ENCODE measurements at places on chromosomes 4 and X.

DNA sequence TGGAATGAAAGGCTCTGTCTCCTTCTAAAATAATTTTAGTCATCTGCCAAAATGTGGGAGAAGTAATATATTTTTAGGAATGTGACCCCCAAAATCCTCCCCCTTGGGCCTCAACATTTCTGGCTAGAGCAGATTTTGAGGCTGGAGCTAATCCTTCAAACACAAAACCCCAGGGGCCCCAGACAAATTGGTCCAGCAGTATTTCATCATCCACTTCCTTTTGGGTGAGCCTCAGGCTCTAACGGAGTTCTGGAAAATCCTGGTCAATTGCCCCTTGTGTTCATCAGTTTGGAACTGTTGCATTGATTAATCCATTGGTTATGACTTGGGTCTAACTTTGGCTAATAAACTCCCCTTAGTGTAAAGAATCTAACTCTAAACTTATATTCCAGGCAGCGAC is 67.4 kb upstream of the PCDH19 start:
- DNase-seq, result no peak

DNA sequence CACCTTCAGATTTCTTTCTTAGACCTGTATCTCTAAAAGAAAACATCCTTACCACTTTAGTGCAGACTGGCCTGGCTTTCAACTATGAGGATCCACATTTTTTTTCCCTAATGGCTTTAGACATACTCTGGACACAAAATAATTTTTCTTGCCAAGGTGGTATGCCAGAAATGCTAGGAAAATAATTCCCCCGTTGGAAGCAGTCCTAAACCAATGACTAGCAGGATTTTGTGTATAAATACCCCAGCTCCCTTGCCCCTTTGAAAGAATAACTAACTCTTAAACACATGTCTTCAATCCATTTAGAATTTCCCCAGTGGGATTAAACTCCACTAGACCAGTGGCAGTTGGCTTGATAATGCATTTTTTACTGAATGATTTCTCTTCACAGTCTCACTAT is 500.5 kb upstream of the FTHL17 start:
- peak; percentile 52 for DNase-seq

GRCh38 chr4:122533841-122534240 is 77.3 kb upstream of the IL2 start:
- no peak for DNase-seq

GRCh38 chr4:140315970-140316369 is 57.5 kb upstream of the SCOC start:
- no peak for DNase-seq

DNA sequence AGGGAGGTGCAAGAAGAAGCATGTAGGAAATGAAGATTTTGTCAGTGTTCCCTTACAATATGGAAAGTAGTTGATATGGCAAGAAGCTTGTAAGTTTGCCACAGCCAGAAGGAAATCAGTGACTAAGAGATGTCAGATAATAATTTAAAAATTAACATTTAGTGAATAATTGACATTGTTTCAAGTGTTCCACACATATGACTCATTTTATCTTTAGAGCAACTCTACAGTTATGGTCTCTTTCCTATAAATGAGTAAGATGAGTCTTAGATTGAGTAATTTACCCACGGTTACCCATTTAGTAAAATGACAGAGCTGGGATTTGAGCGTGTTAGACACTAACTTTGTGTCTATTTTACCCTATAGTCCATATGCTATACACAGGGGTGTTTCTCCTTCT is 300.3 kb upstream of the IRS4 start:
- no peak for DNase-seq

GRCh38 chrX:16603822-16604221 is 46.1 kb upstream of the S100G start:
- peak; percentile 11 for DNase-seq
